ENCODE measurements at places on chromosomes 12 and 14. TPM values are rescaled to one million over a fixed set of nuclear protein-coding genes. Genes with fewer than 3 reads are reported as not detected.
A peak's percentile ranks its signal among the peaks of the same experiment; 100 is the strongest.

- DNase-seq: no peak
These were observed 174.0 kb upstream of the ARHGAP5 start for GRCh38 chr14:31902945-31903646.

GRCh38 chr14:75724414-75725204 lies 63.6 kb downstream of the TTLL5 start:
- no peak for DNase-seq

- DNase-seq: no peak
These were observed 7.7 kb downstream of the XRCC3 start for GRCh38 chr14:103707329-103708263.

DNA sequence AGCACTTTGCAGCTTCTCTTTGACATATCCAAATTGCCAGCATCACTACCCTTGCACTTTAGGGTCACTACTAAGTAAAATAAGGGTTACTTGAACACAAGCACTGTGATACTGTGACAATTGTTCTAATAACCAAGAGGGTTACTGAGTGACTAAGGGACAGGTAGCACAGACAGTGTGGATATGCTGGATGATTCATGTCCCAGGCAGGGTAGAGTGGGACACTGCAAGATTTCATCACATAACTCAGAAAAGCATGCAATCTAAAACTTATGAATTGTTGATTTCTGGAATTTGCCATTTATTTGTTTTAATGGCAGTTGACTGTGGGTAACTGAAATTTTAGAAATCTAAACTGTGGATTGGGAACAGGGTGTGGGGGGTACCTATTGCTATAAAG lies 218.8 kb downstream of the KITLG start:
- DNase-seq: no peak

- DNase-seq: no peak
These were observed 62.1 kb upstream of the SLC38A4 start for GRCh38 chr12:46887870-46888269.

- no peak for DNase-seq
These were observed 17.1 kb downstream of the GSC start for GRCh38 chr14:94752591-94753436.

DNA sequence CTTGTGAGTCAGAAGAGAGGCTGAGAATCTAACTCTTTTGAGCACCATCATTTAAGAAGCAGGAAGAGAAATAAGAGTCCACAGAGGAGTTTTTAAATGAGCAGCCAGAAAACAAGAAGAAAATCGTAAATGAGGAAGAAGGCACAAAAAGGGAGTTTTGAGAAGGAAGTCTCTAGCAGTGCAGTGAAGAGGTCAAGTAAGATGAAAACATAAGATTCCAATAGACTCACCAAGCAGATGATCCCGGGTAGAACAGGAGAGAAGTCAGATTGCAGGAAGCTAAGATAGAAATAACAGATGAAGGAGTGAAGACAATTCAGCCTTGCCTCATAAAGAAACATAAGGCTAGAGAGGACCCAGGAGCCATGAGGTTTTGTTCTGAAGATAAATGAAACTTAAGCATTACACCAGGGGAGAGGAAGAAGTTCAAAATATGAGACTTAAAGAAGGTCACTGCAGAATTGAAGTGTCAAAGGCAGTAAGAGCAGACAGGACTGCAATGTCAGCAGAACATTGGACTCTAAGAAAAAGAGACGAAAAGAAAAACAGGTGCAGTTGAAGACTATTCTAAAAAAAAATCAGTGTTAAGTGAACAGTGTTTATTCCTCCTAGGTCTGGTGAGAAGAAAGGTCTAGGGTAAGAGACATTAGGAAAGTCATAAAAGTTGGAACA lies 229.0 kb downstream of the SEC23A start:
- no peak for DNase-seq

DNA sequence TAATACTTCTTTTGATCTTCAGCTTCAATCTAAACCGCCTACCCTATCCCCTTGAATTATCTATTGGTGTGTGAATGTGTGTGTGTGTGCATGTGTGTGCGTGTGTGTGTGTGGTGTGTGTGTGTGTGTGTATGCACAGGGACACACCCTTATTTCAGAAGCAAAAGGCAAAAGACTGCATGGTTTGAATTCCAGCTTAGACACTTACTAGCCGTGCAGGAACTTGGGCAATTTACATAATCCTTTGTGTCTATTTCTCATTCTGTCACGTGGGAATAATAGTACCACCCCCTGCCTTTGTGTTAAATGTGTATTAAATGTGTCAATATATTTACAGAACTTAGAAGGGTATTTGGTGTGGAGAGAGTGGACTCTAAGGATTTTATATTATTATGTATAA lies 251.7 kb downstream of the TMEM132C start:
- no peak for DNase-seq

GRCh38 chr12:93772003-93772700 lies 95.0 kb downstream of the CRADD start:
- DNase-seq: no peak

DNA sequence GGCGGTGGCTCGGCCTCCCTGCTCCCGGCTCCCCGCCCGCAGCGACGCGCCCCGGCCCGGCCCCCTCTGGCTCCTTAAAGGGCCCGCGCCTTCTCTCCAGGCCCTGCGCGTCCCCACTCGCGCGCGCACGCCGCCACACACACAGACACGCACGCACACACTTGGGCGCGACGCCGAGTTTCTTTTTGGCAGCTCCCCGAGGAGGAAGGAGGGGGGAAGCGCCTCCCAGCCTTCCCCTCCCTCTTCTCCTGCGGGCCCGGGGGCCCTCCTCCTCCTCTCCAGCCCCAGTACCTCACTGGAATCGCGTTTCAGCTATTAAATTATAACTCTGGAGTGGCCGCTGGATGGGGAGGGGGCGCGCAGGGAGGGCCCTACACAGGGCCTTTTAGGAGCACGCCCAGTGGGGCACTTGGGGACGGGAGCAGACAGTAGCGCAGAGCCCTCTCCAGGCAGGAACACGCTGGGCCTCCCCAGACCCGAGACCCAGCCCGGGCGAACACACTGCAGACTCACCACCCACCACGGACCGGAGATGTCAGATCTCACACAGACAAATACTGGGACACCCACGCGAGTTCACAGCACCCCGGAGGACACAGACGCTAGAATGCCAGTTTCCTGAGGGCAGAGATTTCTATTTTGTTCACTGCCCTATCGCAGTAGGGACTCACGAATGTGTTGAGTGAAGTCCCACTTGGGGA lies 411 bp upstream of the NCOR2 start:
- peak; percentile 96 for DNase-seq

DNA sequence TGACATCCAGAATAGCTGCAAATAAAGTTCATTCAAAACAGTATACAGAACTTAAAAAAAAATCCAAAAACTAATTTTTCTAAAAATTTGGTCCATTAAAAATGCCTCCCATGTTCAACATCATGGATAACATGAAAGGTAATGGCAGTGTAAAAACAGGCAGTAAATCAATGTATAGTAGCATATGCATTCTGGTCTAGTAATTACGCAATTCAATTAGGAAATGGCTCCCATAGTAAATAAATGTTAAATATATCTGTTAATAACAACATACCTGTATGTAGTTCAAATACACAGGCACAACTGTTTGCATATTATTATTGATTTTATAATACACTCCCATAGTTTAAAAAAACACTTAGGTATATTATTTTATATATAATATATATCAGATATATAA lies 42.5 kb downstream of the SGPP1 start:
- DNase-seq: no peak

DNA sequence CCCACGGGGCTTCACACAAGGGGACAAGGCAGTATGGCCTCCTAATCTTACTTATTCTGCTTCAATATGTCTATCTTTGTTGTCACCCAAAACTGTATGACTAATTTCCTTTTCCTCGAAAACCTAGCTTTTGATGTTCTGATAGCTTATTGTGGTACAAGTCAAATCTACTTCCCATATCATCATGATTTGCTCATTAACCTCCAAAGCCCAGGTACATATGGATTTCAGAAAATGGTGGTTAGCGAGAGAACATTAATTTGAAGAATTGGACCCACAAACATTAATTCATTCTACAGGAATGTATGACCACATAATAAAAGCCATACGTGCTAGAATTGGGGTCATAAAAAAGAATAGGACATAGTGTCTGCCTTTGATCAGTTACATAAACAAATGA lies 412.5 kb downstream of the CCDC91 start:
- DNase-seq: no peak

DNA sequence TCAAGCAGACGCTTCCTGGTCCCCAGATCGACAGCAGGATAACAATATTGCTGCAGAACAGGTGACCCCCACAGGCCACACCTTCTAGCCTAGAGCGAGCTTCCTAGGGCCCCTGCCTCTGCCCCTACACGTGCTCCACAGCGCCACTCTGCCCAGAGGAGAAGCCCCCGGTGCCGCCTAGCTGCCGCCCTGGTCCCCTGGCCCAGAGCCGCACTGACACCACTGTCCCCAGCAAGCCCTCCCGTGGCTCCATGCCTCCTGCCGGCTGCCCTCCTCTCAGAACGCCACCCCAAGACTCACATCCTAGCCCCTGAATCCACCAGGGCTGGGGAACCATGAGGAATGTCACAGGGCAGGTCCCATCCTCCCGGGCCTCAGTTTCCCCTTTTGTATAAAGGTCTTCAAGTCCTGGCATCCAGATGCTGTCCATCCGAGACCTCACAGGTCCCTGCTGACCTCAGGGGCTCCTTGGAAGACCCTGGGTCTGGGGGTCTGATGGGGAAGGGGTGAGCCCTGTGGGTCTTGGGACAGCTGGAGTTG lies 31.0 kb downstream of the JAG2 start:
- DNase-seq: no peak

GRCh38 chr14:33945210-33946088 lies 5.4 kb downstream of the EGLN3 start:
- DNase-seq: no peak

DNA sequence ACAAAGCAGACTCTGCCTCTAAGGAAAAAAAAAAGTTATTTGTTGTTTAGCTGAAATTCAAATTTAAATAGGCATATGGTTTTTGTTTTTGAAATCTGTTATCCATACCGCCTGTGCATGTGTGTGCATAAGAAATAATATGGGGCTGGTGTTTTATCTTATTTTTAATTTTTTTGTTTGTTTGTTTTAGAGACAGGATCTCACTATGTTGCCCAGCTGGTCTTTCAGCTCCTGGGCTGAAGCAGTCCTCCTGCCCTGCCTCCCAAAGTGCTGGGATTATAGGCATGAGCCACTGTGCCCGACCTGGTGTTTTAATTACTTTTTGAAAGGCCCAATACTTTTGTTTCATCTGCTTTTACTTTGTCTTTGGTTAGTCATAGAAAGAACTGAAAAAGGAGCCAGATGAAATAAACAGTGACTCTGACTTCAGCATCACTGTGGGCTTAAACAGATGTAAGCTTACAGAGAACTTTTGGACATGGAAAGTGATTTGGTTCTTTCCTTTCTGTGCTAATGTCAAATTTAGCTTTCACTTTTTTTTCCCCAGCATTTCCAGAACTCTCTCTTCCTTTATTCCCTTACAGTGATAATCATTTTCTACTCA lies 37.2 kb downstream of the SUPT16H start:
- DNase-seq: no peak

GRCh38 chr12:28568704-28569103 lies 378.4 kb downstream of the CCDC91 start:
- DNase-seq: no peak

- no peak for DNase-seq
These were observed 103.6 kb upstream of the ATF7IP start for GRCh38 chr12:14261861-14262260.

DNA sequence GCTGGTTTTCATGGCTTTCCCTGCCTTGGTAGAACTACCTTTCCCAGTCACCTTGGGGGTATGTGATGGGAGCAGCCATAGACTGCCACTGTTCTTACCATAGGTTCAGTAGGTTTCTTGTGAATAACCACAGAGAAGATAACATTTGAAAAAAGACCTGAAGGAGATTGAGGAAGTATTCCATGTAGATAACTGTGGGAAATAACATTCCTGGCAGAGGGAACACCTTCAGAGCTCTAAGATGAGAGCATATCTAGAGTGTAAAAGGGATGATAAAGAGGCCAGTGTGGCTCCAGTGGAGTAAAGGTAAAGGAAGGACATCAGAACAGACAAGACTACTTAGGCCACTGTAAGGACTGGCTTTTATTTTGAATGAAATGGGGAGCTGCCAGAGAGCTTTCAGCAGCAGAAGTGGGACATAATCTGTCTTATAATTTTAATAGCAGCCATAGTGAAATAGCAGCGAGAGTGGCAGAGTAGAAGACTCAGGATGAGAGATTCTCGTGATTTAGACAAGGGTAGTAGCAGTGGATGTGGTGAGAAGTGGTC lies 82.6 kb upstream of the KCNH3 start:
- DNase-seq: no peak

DNA sequence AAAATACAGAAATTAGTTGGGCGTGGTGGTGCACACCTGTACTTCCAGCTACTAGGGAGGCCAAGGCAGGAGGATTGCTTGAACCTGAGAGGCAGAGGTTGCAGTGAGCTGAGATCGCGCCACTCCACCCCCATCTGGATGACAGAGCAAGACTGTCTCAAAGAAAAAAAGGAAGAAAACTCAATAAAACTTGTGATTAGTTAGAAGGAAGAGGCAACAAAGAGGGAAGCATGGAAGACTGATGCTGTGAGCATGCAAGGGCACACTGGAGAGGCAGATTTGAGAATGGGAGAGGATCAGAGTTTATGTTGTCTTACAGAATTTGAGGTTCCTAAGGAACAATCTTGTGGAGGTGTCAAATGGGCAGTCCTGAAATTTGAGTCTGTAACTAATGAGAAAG lies 2.8 kb upstream of the ZC2HC1C start:
- DNase-seq: no peak

DNA sequence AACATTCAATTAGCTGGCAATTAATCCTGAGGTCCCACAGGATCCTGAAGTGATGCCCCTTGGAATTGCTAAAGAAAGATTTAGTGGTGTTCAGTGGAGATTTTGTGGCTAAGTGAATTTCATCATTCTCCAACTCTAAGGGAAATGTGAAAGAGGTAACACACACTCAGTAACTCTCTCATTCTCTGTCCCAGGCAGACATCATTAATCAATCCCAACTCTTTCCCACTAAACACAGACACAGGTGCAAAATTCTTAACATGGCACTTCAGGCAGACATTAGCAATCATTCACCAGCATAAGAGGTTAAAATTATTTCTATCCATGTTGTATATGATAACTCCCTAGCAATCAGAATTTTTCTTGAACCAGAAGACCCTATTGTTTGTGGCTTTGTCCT lies 40.2 kb downstream of the TRPV4 start:
- DNase-seq: no peak

DNA sequence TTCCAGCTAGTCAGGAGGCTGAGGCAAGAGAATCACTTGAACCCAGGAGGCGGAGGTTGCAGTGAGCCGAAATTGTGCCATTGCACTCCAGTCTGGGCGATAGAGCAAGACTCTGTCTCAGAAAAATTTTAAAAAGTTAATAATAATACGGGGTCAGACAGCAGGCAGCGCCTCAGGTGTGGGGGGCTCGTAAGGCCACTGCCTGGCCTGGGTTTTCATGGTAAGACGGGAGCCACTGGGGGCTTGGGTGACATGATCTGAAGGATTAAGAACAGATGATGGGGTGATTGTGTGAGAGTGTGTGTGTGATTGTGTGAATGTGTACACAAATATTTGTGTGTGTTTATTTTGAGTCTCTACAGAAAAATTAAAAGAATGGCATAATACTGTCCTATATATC lies 23.6 kb downstream of the BCL7A start:
- no peak for DNase-seq

The PPFIBP1 gene
- total RNA-seq: 81.5 TPM

The PRPH gene
- not detected for total RNA-seq

The VAMP1 gene
- 9.1 TPM for total RNA-seq

The CDC42BPB gene
- 102 TPM for total RNA-seq

The MORN3 gene
- total RNA-seq: 0.29 TPM

The CPNE6 gene
- total RNA-seq: not detected

The KRT80 gene
- total RNA-seq: 9.2 TPM

The VCPKMT gene
- total RNA-seq: 10.1 TPM
